ENCODE measurements at places on chromosomes 1 and 21.
A peak's percentile ranks its signal among the peaks of the same experiment; 100 is the strongest.

DNA sequence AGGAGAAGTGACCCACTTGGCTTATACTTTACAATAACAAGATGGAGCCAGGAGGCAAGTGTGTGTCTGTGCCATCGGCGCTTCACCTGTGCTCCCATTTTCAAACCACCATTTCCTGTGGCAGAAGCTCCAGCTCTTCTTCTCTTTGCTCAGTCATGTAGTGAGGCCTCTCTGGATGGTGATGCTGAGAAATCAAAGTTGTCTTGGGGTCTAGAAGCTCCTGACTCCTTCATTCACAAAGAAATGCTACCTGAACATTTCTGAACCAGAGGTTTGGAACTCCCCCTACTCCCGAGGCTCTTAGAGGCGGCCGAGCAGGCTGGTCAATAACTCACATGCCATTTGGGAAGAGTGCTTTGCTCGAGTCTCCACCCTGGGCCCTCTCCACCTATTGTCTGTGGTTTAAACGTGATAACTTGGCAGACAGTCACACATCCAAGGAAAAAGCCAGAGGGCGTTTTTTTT lies 18.0 kb downstream of the SLAMF1 start:
- peaks cover 4% of the 10 kb centered on the region for H3K27me3 ChIP-seq
- peaks cover 18% of the 10 kb centered on the region for H3K4me1 ChIP-seq
- H3K4me3 ChIP-seq, result no peak overlapping the region
- no peak overlapping the region for H3K27ac ChIP-seq
- DNase-seq, result no peak
- H3K36me3 ChIP-seq, result no peaks in the 10 kb centered on the region

DNA sequence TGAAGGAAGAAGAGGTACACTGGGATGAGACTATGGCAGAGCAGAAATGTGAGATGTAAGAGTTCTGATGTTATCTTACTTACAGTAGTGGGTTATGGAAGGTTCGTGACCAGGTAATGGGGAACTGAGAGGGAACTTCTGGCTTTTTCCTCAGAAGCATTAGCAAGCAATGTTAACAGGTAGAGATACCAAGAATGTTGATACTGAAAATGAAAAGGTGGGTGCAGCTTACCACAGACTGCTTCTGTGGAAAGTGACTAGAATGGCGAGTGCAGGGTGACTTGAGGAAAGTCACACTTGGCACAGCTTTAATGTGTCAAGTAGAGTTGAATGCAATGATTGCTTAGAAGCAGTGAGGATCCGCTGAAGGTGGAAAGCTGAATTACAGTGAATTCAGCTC lies 70.8 kb downstream of the PLA2G4A start:
- H3K4me3 ChIP-seq, result no peak overlapping the region
- no peak for DNase-seq
- peaks cover 13% of the 10 kb centered on the region for H3K36me3 ChIP-seq
- H3K27ac ChIP-seq, result no peak overlapping the region
- no peaks in the 10 kb centered on the region for H3K27me3 ChIP-seq

GRCh38 chr1:183498342-183498991 lies 26.2 kb downstream of the SMG7 start:
- H3K4me3 ChIP-seq, result no peak overlapping the region
- H3K27ac ChIP-seq, result no peak overlapping the region
- no peaks in the 10 kb centered on the region for H3K27me3 ChIP-seq
- no peak for DNase-seq

- H3K36me3 ChIP-seq, result no peaks in the 10 kb centered on the region
- peak; percentile 96 for DNase-seq
- peaks cover 2% of the 10 kb centered on the region for H3K27me3 ChIP-seq
- peaks cover 18% of the 10 kb centered on the region for H3K4me1 ChIP-seq
Observed at GRCh38 chr1:26035959-26036755, 9.8 kb downstream of the SLC30A2 start.

- no peak for DNase-seq
- no peak overlapping the region for H3K4me3 ChIP-seq
- H3K27me3 ChIP-seq, result peaks cover 74% of the 10 kb centered on the region
- peaks cover 16% of the 10 kb centered on the region for H3K4me1 ChIP-seq
Observed at GRCh38 chr1:24926563-24927249, 3.4 kb downstream of the RUNX3 start.

GRCh38 chr1:156959925-156960324 lies 39.5 kb downstream of the LRRC71 start:
- peaks cover 3% of the 10 kb centered on the region for H3K4me1 ChIP-seq
- peaks cover 52% of the 10 kb centered on the region for H3K36me3 ChIP-seq
- no peaks in the 10 kb centered on the region for H3K27me3 ChIP-seq
- DNase-seq, result no peak
- no peak overlapping the region for H3K27ac ChIP-seq
- H3K4me3 ChIP-seq, result no peak overlapping the region

Measured in mesothelial cell of epicardium (in vitro differentiated cells).